Stimulated activated naive CD8-positive, alpha-beta T cell treated with anti-CD3 and anti-CD28 coated beads, Interleukin-15, amount 100 ng/mL, for 72 hours (primary cell): ENCODE measurements at places on chromosomes 6 and 20.

DNA sequence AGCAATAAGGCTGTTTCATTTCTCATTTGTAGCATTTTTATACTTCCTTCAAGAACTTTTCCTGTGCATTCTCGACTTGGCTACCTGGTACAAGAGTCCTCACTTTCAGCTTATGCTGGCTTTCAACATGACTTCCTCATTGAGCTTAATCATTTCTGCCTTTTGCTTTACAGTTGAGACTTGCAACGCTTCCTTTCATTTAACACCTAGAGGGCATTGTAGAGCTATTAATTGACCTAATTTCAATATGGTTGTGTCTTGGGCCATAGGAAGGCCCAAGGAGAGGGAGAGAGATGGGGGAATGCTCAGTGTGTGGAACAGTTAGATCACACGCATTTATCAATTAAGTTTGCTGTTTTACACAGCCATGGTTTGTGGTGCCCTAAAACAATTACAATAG, 37.2 kb downstream of the SLC22A2 start:
- no peak for DNase-seq

DNA sequence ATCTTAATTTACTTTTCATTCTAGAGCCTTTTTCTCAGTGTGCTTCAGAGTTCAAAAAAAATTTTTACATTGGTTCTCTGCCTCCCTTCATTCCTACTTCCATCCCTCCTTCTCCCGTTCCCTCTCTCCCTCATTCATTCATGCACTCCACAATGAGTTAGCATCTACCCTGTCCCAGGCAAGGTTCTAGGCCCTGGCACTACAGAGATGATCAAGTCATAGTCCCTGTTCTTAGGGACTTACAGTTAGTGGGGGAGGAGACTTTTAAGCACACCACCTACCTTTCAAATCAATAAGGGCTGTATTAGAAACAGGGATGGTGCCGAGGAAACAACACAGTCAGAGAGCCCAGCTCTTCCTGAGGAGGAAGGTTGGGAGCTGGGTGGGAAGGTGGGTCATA, 40.3 kb downstream of the MAP3K5 start:
- no peak for DNase-seq

DNA sequence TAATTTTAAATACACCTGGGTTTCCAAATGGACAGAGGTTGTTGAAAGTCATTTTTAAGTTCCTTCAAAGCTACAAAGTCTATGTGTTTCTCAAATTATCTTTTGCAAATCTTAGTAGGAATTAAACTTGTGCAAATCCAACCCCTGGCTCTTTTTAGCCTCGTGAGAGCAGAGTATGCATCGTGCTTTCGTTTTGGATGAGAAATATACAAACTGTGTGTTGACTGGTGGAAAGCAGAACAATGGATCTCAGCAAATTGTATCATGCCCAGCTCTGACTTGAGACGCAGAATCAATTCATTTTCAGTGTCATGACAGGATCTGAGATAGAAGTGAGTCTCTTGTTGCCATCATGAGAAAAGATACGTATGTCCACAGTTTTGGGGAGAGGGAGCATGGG, 542.4 kb upstream of the FLRT3 start:
- DNase-seq = no peak

DNA sequence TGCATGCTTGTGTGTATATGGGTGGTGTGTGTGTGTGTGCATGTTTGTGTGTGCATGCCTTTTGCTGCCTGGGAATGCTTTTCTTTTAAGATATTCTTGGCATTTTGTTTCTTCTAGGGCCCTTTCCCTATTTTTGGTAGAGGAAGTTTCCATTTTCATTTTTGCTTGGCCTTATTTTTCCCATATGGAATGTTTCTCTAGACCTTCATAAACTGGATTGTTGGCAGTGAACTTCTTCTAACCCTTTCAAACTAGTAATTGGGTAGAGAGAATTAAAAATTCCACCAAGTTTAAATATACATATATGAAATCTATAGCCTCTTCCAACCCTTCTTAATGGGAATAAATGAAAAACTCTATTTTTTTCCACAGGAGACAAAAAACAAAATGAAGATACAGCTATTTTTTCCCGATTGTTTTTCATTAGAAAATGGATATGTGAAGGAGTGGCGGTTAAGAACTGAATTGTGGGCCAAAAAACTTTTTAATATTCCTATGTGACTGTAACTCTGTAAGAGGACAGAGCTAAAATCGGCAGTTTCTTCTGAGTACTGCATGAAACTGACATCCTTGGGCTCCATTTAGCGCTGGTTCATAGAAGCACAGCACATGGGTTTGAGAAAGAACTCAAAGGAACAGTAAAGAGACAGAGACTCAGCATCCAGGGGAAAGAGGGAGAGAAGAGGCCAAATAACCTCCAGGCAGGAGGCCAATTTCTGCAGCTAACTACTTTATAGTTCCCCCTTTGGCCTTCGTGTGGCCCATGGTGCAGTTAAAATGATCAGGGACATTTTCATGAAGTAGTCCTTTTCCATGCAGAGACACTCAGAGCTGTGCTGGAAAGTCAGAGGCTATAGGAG, 102.1 kb downstream of the TMEM170B start:
- DNase-seq = no peak

GRCh38 chr20:2751347-2751877, 49.0 kb downstream of the CPXM1 start:
- DNase-seq = no peak

- DNase-seq = no peak
These were observed 227.1 kb upstream of the ID4 start for GRCh38 chr6:19609972-19610641.

DNA sequence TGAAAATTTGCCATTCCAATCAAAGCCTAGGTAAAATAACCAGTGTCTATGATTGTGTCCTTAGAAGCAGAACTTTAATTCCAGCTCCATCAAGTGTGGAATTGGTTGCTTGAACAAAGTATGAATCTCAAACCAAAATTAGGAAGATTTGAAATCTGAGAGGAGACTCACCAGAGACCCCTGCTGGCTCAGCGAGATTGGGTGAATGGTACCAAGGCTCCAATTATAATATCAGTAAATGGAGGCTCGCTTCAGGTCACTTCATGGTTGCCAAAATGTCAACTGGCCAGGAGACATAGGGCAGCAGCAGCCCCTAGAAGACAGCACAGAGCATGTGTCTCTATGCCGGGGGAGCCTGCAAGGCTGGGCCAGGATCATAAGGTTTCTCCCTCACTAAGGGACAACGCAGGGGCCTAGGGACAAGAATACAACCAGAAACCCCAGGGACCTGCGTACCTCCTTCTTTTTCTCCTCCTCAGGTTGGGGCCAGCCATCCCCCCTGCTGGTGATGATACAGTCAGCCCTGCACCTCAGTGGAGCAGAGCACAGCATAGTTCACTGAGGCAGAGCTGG, 14.0 kb downstream of the RBL1 start:
- no peak for DNase-seq

GRCh38 chr20:4603724-4604123, 118.0 kb upstream of the PRND start:
- no peak for DNase-seq

- peak; percentile 85 for DNase-seq
These were observed 3.8 kb downstream of the PREX1 start for GRCh38 chr20:48823960-48824498.

DNA sequence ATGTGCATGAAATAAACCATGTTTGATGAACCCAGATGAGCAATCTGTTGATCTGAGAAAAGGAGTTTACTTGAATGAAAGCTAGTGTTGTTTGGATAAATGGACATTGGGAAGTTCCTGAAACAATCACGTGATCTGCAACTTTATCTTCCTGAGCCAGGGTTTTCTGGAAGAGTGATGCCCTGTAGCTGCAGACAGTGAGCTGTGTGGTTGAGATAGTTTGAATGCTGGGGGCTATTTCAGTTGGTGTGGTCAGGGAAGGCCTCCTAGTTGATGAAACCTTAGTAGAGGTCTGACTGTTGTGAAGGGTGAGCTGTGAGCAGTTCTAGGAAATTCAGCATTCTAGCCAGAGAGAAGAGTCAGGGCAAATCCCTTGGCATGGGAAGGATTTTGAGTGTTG, 643.7 kb downstream of the UTRN start:
- DNase-seq = no peak

GRCh38 chr6:149284904-149285303, 32.6 kb upstream of the TAB2 start:
- peak; percentile 45 for DNase-seq

DNA sequence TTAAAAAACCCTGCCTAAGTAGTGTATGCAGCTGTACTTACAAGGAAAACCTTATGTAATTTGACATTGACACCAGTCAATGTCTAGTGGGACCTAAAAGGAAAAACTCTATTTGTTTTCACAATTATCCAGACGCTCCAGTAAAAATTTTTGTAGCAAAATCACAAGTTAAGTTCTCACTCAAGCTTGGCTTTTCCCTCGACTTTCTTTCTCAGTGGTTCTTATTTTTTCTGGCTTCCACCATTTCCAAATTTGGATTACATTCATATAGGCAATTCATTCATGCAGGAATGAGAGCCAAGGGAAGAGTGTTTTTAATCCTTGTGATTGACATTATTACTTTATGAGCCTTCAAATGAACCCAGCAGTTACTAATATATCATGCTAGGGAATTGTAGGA, 66.0 kb upstream of the ADGRG6 start:
- DNase-seq = no peak

- no peak for DNase-seq
These were observed 188.1 kb downstream of the FOXC1 start for GRCh38 chr6:1797801-1798200.

GRCh38 chr6:157766901-157767774, 55.9 kb upstream of the SNX9 start:
- no peak for DNase-seq
